ENCODE measurements at places on chromosomes 1 and 21.

- DNase-seq: no peak
Measured at GRCh38 chr1:116753312-116753711, 918 bp upstream of the CD2 start.

GRCh38 chr1:232207073-232207866 lies 422.7 kb downstream of the SIPA1L2 start:
- DNase-seq: no peak

- DNase-seq: no peak
Measured at GRCh38 chr21:26195708-26196107, 25.1 kb upstream of the APP start.

GRCh38 chr1:92862605-92863004 lies 30.8 kb downstream of the RPL5 start:
- no peak for DNase-seq

DNA sequence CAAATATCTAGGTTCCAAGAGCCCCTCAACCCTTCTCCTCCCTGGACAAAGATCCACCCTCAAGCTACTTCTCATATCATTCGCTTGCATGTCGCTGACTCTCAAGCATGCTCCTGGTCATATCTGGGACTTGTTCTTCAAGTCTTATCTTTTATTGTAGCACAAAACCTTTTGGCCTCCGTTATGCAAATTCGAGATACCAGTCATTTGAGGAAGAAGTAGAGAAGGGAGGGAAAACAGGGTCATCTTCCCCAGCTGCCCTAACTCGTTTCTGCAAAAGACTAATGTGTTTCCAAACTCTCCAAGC lies 63.8 kb upstream of the ETS2 start:
- DNase-seq: no peak

DNA sequence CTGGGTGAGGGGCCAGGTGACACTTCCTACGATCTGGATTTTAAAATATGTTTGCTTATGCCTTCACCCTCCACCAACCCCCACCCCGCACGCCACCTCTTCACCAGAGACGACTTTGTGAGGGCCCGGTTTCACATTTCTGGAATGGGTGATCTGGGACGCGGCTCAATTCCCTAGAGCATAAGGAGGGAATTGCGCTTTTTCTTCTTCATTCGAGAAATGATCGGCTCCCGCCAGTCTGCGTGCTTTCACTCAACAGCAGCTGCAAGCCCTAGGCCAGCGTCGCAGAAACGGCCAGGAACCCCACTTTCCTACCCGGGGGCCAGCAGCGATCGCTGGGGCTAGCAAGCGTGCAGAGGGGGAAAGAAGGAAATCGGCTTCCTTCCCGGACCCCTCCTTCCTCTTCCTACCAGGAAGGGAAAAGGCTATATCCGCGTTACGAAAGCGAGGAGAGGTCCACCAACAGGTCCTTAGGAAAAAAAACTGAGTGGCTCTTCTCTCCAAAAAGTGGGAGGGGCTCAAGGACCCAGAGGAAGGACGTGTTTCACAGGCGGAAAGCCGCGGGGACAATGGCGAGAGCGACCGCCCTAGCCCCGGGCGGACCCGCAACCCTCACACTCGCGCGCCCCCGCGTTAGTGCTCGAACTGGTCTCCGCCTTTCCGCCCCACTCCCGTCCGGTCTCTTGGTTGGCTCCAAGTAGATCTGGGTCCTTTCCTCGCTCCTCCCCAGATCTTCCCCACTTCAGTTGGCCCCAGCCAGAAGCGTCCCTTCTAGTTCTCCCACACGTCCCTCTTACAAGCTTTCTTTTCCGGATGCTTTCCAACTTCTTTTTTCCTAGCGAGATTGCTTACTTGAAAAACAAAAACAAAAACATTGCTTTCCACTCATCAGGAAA lies 1.1 kb upstream of the ADAMTS1 start:
- DNase-seq: no peak

GRCh38 chr21:30372139-30372770 lies at the start of gene KRTAP13-2:
KRTAP13-2 (minus strand) TSS chr21:30372271; CDS start chr21:30372213, 58 bp downstream.
- DNase-seq: no peak

- DNase-seq: no peak
Measured at GRCh38 chr1:242826701-242827336, 302.3 kb upstream of the PLD5 start.

GRCh38 chr1:96747565-96747964 lies 26.0 kb downstream of the PTBP2 start:
- DNase-seq: no peak

DNA sequence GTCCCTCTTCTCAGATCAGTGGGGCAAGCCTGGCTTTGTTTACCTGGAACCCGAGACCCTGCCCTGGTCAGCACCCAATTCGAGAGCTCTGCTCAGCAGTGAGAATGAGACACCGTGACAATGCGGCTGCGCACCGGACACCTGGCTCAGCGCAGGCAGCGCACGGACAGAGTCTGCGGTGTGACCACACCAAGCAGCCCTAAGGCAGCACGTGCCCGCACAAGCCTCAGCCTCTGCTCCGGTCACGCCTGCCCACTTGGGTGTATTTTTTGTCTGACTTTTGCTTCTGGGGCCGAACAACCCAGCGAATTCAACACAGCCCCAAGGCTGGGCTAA lies 4.7 kb downstream of the KRTAP10-8 start:
- DNase-seq: no peak

GRCh38 chr1:55650444-55650843 lies 435.3 kb upstream of the USP24 start:
- DNase-seq: no peak

GRCh38 chr1:158563853-158564252 lies 6.5 kb downstream of the OR6P1 start:
- no peak for DNase-seq

GRCh38 chr1:100443811-100444571 lies 91.7 kb downstream of the CDC14A start:
- DNase-seq: no peak

DNA sequence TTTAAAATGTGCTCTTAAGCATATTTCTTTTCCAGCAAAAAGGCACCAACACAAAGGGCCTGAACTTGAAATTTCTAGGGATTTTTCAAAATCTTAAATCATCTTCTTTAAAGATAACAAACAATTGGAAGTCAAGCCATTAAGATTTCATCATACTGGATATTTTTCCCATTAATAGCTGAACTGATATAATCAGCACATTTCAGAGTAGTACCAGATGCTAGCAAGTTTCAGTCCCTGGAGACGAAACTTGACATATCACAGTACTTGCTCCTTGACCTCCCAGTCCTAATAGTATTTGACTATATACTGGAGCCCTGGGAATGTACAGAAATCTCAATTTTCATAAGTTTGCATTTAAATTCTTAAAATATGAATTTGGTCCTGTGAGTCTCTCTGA lies 10.2 kb upstream of the CDC7 start:
- no peak for DNase-seq

DNA sequence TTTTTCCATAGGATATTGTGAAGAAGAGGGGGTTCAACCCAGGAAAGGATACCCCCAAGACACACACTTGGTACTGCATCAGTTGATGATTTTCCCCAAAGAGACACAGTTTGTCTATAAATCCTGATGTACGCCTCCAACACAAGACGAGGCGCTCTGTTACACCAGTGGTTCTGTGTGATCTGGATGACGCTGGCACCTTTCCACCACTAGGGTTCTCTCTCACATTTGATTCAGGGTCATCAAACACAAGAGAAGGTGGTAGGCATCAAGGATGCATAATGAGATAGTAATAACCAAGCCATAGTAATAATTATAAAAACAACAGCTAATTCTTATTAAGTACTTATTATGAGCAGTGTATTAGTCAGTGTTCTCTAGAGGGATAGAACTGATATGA lies 508.8 kb upstream of the ZP4 start:
- no peak for DNase-seq

- DNase-seq: no peak
Measured at GRCh38 chr1:165527251-165528007, 16.4 kb upstream of the LRRC52 start.

DNA sequence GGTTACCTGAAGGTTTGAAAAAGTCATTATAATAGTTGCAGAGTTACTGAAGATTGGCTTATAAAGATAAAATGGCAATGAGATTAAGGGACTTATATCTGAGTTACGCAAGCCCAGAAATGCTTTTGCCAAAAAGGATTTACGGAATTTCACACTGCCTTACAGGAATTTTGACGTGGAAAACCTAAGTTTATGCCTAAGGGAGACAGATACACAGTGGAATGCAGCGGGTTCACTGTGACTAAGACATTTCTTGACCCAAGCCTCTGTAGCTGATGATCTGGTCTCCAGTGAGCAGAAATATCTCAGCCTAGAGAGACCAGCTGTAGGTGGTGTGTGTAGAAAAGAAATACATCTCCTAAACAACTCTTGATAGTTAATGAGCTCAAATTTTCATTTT lies 10.1 kb upstream of the EXO1 start:
- no peak for DNase-seq

GRCh38 chr21:29224006-29224405 lies 74.7 kb upstream of the BACH1 start:
- DNase-seq: no peak

DNA sequence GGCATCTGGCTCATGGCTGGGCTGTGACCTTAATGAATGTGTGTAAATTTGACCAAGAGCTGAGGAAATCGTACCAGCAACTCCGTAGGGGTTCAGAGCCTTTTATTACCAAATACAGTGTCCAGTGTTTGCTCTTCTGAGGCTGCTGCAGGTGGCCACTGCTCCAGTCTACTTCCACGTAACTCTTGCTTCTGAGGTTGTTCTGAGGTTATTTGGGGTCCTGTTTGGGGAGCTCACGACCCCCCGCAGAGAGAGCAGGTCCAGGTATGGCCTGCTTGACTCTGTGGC lies 33.6 kb downstream of the MAN1C1 start:
- DNase-seq: no peak

- no peak for DNase-seq
Measured at GRCh38 chr1:210681158-210681557, 352.5 kb downstream of the HHAT start.

DNA sequence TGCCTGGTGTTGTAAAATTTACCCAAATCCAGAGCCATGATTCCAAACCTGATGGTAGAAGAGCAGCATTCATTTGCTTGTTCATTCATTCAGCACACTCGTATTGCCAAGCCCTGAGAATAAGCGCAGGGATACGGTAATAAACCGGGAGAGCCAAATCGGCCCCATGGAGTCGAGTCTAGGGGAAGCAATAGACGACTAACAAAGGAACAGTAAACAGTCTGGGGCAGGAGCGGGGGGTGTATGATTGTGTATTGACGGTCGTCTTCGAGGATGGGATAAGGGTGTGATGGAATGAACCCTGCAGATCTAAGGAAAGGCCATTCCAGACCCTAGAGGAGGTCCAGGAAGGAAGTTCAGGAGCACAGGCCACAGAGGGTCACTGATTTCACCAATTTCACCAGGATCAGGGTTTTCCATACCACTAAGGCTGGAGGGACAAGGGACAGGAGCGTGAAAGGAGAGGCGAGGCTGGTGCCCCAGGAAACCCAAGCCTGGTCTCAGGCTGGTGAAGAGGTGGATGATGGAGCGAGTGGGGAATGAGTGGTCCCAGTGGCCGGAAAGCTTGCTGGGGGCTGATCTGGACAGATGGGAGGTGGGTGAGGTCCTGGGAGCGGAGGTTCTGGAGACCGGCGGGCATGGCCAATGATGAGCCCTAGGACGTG lies 61.1 kb upstream of the PDE9A start:
- no peak for DNase-seq

DNA sequence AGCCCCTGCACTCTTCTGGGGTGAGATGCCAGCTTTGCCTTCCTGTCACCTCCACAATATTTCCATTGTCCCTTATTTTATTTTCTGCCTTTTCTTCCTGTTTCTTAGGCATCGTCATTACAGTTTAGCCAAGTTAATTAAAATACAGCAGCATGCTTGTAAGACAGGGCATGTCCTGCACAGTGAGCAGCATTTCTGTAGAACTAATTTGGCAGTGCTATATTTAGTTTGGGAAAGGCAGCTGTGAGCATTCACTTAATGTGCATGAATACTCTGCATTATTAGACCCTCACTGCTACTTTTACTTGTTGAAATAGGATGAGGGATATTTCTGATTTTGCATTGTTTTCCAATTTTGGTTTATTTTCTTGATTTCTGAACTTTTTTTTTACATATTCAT lies 133.3 kb downstream of the KCNK2 start:
- no peak for DNase-seq

GRCh38 chr1:104905322-104905721 lies 1155.6 kb downstream of the AMY1C start:
- DNase-seq: no peak

DNA sequence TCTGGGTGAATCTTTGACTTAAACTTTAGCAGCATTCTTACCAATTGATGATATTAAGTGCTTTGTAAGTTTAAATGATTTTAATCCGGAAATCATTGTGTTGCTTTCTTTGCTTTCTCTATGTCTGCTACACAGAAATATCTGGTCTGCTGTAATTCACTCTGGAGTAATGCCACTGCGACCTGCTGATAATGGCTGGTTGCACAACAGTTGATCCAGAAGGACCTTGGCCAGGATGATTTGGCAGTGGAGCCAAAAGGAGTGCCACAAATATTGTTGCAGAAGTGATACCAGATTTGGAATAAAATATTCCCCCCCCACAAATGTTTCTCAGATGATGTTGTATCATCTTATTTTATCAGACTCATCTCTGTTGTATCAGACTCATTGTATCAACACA lies 2063.9 kb downstream of the MRPL39 start:
- no peak for DNase-seq
